ENCODE measurements at places on chromosomes 2 and 18. TPM values are rescaled to one million over a fixed set of nuclear protein-coding genes. Genes with fewer than 3 reads are reported as not detected.

CNRIP1 gene
- 1.6 TPM for total RNA-seq

MLPH gene
- 5.3 TPM for total RNA-seq

RNMT gene
- total RNA-seq: 19.7 TPM

LYG2 gene
- total RNA-seq: not detected

DNA sequence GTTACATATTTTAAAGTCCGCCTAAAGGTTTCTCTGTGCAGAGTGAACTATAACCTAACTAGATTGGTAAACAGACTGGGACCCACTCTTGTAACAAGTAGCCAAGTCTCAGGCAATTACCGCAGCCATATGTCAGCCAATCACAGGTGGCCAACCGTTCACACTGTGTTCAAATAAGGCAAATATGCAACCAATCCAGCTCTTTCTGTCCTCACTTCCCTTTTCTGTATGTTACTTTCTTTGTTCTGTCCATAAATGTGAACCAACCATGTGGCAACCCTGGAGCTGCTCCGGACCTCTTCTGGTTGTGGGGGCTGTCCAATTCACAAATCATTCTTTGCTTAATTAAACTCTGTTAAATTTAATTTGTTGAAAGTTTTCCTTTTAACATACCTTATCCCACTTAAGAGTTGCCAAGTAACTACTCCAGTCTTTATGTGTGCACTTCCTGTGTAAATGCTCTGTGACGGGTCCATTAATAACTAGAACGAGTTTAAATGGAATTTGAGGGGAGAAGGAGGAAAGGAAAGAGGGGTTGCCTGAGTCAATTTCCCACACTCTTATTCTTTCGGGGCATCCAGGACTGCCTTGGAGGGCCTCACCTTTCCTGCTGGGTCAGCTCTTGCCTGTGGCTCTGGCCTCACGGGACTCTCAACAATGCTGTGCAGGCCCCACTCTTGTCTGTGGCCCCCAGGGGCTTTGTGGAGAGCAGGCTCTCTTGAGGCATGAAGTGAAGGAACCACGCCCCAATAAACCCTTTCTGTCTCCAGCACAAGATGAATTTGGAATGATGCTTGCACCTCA, 6.6 kb upstream of the RPL37A start:
- no peak for ATAC-seq

GRCh38 chr18:80148326-80149199, 39.5 kb downstream of the ADNP2 start:
- peak; percentile 14 for ATAC-seq

- ATAC-seq: no peak
Measured at GRCh38 chr18:24319757-24320156, 77.9 kb downstream of the OSBPL1A start.

GRCh38 chr2:197191177-197191939, 119.2 kb downstream of the ANKRD44 start:
- peak; percentile 48 for ATAC-seq
